ENCODE measurements at places on chromosomes 16 and 17. TPM values are rescaled to one million over a fixed set of nuclear protein-coding genes. Genes with fewer than 3 reads are reported as not detected.
A peak's percentile ranks its signal among the peaks of the same experiment; 100 is the strongest.

DNA sequence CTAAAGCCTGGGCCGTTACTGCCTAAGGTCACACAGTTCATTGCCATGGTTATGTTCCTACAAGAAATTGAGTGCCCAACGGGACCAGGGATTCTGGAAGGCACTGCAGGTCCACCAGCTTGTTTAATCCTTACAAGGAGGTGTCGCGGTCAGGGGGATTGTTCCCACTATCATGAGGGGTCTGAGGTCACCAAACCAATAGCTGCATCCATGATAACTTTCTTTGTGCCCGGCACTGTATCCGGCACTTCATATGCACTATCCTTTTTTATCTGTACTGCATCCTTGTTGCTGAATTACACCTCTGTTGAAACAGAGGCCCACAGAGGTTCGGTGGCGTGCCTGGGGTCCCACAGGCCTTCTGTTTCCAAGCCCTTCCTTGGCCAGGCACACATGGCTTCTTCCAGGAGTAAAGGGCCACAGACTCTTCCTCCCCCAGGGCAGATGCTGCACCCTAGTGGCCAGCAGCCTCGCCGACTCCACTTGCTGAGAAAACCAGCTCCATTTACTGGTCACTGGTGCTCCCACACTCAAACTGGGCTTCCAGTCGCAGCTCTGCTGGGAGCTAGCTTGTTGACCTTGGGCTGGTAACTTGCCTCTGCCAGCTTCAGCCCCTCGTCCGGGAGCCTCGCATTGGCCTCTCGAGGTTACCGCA, 82.0 kb upstream of the PLCG2 start:
- peak; percentile 60 for DNase-seq

- no peak for DNase-seq
Measured at GRCh38 chr16:62717026-62717425, 680.8 kb upstream of the CDH8 start.

DNA sequence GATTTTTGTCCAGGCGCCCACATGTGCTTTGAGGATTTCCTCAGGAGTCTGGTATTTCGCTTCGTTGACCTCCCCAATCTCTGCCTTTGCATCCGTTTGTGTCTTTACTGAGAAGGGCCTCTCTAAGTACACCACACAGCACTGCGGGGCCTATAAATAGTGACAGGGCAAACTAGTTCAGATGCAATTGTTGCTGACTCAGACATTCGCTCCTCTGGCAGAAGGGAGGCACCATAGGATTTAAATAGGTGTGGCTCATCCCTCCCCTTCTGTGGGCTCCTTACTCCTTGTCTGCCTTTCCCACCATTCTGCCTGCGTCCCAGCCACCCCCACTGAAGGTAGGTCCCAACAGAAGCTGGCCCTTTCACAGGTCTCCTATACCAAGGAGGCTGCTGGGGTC, 192.3 kb downstream of the SHISA9 start:
- DNase-seq, result no peak

DNA sequence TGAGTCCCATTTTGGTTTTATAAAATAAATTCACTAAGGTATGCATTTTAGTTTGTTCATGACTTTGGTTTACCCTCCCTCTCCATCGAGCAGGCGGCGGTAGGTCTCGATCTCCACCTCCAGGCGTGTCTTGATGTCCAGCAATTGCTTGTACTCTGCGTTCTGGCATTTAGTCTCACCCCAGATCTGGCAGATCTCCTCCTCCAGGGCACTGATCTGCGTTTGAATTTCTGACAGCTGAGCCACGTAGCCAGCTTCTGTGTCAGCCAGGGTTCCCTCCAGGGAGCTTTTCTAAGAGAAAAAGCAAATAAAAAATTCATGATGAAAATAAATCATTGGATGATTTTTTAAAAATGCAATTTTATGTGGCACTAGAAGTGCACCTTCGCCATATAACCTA, 4.2 kb downstream of the KRT24 start:
- DNase-seq, result no peak

DNA sequence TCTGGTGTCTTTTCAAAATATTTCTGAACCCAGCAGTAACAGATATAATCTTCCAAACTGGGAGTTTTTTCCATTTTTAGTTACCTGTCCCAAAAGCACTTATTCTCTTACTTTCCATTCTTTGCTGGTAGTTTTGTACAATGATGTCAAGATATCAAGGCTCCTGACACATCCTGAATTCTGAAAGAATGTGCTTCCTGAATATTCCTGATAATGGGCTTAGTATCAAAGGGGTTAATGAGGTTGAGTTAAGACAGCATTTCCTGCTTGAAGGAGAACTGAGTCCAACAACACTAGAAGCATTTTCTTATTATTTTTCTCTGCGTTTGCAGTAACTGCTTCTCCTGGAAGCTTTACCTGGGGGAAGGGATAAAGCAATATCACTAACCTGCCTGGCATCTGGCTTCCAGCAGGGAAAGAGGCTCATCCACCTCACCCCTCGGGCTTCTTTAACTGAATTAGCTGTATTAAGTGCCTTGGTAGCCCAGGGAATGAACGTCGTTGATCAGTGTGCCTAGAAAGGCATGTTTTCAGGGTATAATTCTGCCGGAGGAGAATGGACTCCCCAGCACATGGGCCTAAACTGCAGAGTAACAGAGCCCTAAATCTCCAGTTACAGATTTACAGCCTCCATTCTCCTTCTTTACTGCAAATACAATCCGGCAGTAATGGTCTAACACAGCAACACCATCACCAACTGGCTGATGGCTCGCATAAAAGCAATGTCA, 134.4 kb downstream of the SNX11 start:
- DNase-seq, result no peak

- peak; percentile 98 for DNase-seq
Measured at GRCh38 chr16:57535680-57536305, 578 bp downstream of the CCDC102A start.

DNA sequence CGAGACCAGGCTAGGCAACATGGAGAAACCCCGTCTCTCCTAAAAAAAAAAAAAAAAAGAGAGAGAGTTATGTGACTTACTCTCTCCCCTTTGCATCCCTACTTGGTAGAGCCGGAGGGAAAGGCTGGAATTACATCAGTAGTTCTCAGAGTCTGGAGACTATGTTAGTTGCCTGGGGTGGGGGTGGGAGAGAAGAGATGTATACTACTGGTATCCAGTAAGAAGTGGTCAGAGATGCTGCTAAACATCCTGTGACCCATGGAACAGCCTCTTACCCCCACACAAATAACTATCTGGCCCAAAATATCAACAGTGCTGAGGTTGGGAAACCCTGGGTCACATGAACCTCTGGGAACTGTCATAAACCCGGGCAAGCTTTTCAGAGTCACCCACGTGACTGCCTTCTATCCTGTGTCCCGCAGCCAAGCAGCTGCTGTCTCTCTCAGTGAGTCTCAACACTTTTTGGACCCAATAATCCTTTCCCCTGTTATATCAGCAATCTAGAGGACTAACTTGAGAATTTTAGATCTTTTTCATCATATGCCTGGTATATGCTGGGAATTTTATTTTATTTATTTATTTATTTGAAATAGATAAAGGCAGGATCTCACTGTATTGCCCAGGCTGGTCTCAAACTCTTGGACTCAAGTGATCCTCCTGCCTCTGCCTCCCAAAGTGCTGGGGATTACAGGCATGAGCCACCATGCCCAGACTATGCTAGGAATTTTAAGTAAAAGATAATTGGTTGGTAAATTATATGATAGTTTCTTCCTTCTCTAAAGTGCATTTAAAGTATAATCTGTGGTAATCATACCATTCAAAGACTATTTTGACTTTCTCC, 8.7 kb downstream of the EIF1 start:
- DNase-seq, result peak; percentile 79

- DNase-seq, result no peak
Measured at GRCh38 chr16:89931305-89931896, 8.3 kb downstream of the TUBB3 start.

- no peak for DNase-seq
Measured at GRCh38 chr17:33564146-33564545, 271.1 kb upstream of the ASIC2 start.

DNA sequence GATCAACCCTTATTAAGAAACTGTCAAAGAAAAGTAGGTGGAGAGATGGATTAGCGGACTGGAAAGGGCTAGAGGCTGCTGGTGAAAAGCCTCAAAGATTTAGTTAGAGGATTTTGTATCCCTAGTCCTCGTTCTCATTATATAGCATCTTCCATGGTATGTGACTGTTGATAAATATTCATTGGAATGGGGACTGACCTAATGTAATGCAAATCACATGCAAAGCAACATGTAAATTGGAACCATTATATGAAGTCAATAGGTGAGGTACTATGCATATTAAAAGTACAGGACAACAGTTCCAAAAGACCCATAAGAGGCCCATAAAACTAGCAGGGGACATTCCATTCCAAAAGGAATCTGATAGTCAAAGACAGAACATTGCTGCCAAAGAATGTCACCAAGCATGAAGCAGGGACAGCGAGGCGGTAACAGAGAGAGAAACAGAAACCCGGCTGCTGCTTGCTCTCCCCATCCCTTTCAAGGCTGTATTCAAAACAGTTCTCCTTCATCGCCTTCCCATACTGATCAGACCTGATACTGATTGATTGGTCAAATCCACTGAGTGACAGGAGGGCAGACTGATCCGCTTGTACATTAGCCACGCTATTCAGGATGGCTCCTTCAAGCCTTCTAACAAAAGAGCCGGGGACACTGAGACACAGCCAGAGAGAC, 44.5 kb downstream of the SOX9 start:
- DNase-seq, result no peak

GRCh38 chr17:65743308-65743655, 181.8 kb upstream of the AXIN2 start:
- DNase-seq, result no peak

- no peak for DNase-seq
Measured at GRCh38 chr16:11004351-11004750, 60.0 kb downstream of the CLEC16A start.

GRCh38 chr16:397135-397661, at the start of gene NME4:
TSS of gene NME4 (plus strand) at chr16:397199. CDS start at chr16:397223, 24 bp downstream.
- peak; percentile 68 for DNase-seq

- peak; percentile 30 for DNase-seq
Measured at GRCh38 chr17:76691379-76692191, 19.2 kb downstream of the MXRA7 start.

GRCh38 chr16:75745823-75746222, 19.5 kb upstream of the CPHXL start:
- no peak for DNase-seq

GRCh38 chr16:79601092-79601930, 774 bp upstream of the MAF start:
- DNase-seq, result peak; percentile 71

DNA sequence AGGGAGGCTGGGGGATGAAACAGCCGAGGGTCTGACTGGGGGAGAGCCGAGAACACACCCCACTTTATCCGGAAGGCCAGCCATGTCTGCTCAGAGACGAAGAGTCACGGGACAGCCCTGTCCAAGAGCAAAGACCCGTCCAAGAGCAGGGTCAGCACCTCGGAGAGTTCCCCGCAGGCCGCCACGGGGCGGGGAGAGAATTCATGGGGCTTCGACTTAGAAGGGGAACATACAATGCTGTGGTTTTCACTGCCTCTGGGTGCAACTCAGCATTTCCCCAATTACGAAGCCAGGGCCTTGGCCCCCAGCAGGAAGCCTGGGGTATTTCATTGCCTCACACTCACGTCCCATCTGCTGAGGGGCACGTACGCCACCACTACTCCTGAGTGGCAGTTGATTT, 59.3 kb downstream of the JPH3 start:
- peak; percentile 60 for DNase-seq

- peak; percentile 61 for DNase-seq
Measured at GRCh38 chr17:19546289-19547065, 12.8 kb downstream of the SLC47A1 start.

DNA sequence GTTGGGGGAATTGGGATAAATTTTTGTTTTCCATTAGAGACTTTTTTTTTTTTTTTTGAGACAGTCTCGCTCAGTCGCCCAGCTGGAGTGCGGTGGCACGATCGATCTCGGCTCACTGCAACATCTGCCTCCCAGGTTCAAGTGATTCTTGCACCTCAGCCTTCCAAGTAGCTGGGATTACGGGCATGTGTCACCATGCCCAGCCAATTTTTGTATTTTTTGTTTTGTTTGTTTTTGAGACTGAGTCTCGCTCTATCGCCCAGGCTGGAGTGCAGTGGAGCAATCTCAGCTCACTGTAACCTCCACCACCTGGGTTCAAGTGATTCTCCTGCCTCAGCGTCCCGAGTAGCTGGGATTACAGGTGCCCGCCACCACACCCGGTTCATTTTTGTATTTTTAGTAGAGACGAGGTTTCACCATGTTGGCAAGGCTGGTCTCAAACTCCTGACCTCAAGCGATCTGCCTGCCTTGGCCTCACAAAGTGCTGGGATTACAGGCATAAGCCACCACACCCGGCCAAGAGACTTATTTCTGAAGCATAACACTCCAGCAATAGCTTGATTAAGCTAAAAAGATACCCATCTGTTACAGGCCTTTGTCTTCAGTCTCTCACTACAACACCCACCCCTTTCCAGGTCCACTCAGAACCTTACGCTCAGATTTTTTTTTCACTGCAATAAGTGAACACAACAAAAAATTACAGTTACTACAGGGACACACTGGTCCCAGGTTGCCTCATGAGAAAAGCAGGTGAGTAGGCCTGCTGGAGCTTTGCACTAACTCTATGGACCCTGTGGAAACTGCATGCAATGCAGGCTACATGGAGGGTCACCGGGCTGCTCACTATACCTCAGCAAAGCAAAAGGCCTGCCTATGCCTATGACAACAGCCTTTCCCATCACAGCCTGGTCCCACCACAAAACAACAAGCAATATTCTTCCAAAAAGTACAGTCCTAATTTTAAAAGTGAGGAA, 34.6 kb downstream of the KANSL1 start:
- DNase-seq, result no peak

GRCh38 chr16:69482410-69482991, 58.1 kb downstream of the CYB5B start:
- peak; percentile 72 for DNase-seq

- DNase-seq, result peak; percentile 77
Measured at GRCh38 chr16:4511441-4512082, 27.0 kb downstream of the CDIP1 start.

- DNase-seq, result no peak
Measured at GRCh38 chr16:82040296-82040695, 5.2 kb downstream of the HSD17B2 start.

GRCh38 chr17:49456183-49456965, 38.7 kb upstream of the NGFR start:
- no peak for DNase-seq

- DNase-seq, result no peak
Measured at GRCh38 chr16:52976539-52977167, 76.0 kb downstream of the CHD9NB start.

Gene RNF43
- 6.6 TPM for total RNA-seq

Gene AARS1
- 62.2 TPM for total RNA-seq

Gene CHTF8
- total RNA-seq, result 51.7 TPM

Gene MAPK8IP3
- 80.3 TPM for total RNA-seq

Gene TMEM170A
- 8.6 TPM for total RNA-seq

Gene CTRB1
- not detected for total RNA-seq

Gene KRTAP3-1
- total RNA-seq, result not detected

Gene CETP
- 0.37 TPM for total RNA-seq

Gene TMED6
- total RNA-seq, result not detected

Gene MRTFB
- 26.2 TPM for total RNA-seq

Gene SLFN14
- total RNA-seq, result not detected

Gene ARRB2
- total RNA-seq, result 35.0 TPM

Gene CBFA2T3
- total RNA-seq, result 11.5 TPM

Gene ZFHX3
- total RNA-seq, result 8.1 TPM

Gene ZP2
- total RNA-seq, result not detected

Data from left ventricle myocardium superior (tissue), 1 donor.